A172 (cell line): ENCODE measurements at places on chromosomes 7 and 10.

- peak; percentile 84 for DNase-seq
Observed at GRCh38 chr7:103148994-103149807, at the start of gene NAPEPLD. NAPEPLD (minus strand) TSS chr7:103149099; CDS start chr7:103128776, 20,323 bp downstream.

- DNase-seq = no peak
Observed at GRCh38 chr10:51363415-51363814, 289.1 kb downstream of the PRKG1 start.

DNA sequence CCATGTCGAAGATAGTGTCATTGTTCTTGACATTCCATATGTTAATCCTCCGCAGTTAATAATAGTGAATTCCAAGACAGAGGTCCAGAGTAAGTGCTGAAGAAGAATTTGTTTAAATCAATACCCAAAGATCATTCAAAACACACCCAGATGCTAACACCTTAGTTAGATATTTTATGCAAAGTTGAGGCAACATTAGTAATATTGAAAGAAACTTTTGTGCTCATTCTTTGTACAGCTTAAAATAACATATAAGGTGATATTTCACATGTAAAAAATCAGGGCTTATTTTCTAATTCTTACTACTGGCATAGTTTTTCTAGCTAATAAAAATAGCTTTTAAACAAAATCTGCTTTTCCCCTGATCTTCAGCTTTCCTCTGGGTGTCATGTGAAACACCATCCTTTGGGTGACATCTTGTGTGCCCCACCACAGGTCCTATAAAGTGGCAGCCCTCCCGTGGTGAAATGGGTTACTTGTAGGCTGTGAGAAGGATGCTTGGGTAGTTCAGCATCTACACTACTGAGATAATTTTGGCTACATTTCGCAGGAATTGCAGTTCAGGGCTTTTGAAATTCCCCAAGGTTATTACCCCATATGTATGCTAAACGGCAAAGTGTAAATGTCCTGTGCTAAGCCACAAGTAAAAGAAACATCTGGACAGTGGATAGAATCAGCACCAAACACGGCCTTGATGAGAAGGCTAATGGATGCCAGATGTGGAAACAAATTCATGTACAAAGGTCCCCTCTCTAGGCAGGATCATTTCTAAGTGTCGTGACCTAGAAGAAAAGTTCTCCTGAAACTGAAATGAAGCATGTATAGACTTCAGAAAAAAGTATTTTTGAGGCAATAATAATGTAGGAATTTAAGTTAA lies 105.4 kb downstream of the GRM3 start:
- DNase-seq = no peak

GRCh38 chr10:92809840-92810239 lies 38.5 kb upstream of the EXOC6 start:
- DNase-seq = no peak

DNA sequence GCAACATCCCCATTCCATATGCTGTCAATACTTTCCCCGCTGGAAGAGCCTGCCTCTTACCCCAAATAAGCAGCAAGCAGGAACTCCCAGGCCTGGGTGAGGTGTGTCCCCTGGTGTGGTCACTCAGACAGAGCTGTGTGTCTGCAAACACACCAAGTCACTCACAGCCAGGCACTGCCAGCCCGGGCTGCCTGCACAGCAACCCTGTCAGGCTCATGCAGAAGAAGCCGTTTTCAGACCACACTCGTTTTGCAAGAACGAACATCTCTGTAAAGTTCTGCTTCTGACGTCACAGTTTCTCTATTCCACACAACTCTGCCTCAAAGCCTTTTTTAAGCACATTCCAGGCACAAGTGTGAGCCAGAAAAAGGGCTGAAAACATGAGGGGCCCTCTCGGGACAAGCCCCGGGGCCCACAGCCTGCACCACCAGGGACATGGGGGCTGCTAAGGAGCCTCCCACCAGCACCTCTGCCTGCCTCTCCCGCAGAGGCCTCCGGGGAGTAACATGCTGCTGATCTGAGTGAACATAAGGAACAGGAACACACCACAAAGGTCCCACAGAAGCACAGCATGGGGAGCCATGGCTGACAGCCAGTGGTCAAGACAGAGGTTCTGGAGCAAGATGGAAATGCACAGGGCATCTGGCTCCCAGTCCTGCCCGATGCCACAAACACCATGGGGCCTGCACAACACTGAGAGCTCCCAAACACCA lies 11.4 kb downstream of the PTPRN2 start:
- no peak for DNase-seq

DNA sequence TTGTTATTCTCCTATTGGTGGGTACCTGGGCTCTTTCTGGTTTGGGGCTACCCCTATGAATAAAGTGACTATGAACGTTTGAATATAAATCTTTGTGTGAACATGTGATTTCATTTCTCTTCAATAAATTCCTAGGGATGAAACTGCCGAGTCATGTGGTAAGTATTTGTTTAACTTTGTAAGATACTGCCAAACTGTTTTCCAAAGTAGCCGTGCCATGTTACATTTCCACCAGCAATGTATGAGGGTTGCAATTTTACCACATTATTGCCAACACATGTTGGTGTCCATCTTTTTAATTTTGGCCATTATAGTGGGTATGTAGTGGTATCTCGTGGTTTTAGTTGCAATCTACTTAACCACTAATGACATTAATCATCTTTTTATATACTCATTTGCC lies 94.7 kb downstream of the ZNRF2 start:
- DNase-seq = no peak

- no peak for DNase-seq
Observed at GRCh38 chr10:121337427-121337826, 260.8 kb downstream of the FGFR2 start.

GRCh38 chr10:103181244-103181643 lies 11.8 kb downstream of the NT5C2 start:
- DNase-seq = no peak

DNA sequence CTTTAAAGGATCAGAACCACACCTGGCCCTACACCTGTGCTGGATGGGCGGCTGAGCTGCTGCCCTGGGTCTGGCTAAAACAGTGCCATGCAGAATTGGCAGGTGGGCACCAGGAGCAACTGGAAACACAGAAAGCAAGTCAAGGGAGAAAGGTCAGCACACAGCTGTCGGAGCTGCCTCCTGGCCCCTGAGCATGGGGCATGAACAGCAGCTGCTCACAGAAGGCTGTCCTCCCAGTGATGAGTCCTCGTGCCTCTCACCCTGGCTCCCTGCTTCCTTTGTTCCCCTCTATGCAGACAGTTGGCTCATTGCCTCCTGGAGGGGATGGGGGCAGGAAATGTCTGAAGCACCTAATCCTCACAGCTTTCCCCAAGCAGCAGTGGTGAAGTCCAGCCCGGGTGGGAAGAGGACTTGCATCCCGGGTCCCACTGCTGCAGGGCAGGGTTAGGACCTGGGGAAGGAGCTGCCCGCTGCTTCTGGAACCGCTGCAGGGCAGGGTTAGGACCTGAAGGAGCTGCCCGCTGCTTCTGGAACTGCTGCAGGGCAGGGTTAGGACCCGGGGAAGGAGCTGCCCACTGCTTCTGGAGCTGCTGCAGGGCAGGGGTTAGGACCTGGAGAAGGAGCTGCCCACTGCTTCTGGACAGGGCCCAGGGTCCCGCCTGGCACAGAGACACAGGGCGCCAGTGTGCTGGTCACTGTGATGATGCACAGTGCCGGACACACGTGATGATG lies 37.3 kb downstream of the VIPR2 start:
- no peak for DNase-seq

- no peak for DNase-seq
Observed at GRCh38 chr7:19798986-19799385, 25.6 kb upstream of the TMEM196 start.

DNA sequence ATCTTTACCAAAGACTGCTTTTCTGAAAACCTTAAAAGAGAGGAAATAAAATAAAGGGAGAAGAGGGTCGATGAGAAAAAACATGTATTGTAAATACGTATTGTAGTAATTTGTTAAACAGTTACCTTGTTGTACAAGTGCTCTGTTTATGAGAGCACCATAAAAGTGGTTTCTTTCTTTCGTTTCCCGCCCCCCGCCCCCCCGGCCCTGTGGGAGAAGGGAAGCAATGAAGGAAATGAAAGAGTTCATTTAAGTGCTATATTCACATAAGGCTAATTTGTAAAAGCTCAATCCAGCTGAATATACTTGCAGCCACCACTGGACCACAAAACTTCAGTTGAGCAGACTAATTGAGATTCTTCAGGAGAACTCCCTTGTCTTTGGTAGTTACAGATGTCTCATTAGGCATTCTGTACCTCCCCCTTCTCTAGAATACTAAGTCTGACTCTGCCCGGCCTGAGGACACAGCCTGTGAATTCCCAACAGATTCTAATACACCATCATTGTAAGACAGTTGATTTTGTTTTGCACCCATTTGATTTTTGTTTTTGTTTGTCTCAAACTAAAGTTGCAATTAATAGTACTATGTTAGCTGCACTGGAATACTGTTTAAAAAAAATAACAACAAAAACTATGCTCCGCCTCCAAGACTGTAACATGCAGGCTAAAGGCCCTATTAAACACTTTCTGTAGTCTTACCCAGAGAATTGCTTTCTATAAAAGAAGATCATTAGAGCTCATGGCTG lies 124.9 kb downstream of the ARHGAP12 start:
- DNase-seq = no peak

DNA sequence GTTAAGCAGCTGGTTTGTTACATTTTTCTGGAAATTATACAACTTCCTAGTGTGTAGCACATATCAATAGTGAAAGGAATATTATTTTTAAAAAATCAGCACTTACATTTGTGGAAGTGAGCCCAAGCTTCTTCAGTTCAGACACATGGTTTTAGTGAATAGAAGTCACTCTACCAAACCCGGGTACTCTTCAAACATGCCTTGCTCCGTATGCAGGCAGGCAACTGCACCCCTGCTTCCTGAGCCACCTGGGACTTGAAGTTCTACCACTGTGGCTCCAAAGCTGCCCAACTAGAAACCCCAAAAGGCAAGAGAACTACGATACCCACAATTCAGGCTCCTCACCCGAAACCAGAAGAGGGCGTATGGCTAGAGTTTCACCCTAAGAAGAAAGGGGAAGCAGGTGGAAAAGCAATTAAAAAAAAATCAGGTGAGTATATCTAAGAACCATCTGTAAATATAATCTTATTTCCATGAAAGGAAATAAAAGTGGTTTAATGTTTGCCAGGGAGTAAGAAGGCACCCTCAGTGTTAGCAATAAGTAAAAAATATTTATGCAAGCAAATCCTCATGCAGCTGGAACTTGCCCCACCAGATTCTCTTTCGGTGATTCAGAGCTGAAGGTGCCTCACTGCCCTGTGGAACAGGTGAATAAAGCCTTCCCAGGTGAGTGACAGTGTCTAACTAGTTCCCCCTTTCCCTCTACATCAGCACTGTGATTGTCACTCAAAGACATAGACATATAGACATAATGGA lies at the start of gene MACC1:
TSS of gene MACC1 (minus strand) at position 192 of the 756 bp plus-strand sequence. CDS start 55,522 bp downstream, outside the sequence.
- DNase-seq = no peak

- DNase-seq = no peak
Observed at GRCh38 chr10:98402478-98402877, 12.5 kb downstream of the PYROXD2 start.

DNA sequence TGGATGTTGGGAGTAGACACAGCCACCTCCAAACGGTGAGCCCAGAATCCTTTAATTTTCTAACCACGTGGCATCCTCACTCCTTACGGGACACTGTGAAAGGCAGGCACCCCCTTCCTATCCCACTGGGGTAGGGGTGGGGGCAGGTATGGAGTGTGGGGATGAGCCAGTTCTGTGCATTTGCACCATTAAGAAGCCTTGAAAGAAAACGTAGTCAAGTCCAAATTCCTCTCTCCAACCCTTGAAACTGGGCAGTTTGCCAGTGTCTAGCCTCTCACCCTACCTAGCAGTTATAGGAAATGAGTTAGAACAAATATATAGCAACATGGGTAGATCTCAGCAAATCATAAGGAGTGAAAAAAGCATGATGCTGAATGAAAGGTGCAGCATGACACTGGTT lies 92.4 kb upstream of the LEP start:
- DNase-seq = no peak

GRCh38 chr7:157780312-157780711 lies 443.5 kb downstream of the DNAJB6 start:
- DNase-seq = no peak

GRCh38 chr10:85612833-85613232 lies 753.8 kb downstream of the GRID1 start:
- DNase-seq = no peak

- DNase-seq = no peak
Observed at GRCh38 chr10:95389176-95389575, 98.4 kb upstream of the PDLIM1 start.

- DNase-seq = no peak
Observed at GRCh38 chr10:127194111-127194510, 2.3 kb downstream of the INSYN2A start.

DNA sequence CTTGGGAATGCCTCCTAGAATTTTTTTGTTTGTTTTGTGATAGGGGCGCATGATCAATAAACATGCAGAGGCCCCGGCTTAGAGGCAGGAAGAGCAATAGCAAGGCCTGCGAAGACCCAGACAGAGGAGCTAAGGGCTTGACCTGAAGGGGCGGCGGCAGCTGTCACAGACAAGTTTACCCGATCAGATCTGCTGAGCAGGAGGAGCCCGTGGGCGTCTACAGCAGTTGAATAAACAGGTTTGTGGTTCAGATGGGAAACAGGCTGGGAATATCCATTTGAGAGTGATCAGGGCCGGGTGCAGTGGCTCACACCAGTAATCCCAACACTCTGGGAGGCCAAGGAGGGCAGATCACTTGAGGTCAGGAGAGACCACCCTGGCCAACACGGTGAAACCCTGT lies 126.0 kb upstream of the CALN1 start:
- DNase-seq = no peak

GRCh38 chr10:73263693-73264347 lies 11.4 kb upstream of the MRPS16 start:
- DNase-seq = peak; percentile 26

GRCh38 chr10:26335574-26336093 lies 102.5 kb upstream of the APBB1IP start:
- DNase-seq = no peak

GRCh38 chr10:21808550-21808949 lies 195.0 kb downstream of the DNAJC1 start:
- no peak for DNase-seq

DNA sequence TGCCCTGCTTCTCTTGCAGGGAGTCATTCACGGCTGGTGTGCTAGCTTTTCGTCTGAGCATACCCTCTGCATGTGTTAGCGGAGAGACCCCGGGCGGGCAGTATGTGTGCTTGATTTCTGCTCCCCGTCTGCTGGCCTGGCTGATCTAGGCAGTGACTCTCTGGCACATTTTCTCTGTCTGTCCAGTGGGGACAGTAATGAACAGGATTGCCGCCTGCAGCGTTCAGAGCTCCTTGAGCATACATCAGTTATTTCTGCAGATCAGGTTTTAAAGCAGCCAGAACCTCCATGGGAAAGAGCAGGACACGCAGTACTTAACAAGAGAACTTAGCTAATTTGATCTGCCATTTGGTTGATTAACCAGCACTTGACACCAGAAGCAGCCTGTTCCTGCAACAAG lies 242.5 kb downstream of the CELF2 start:
- DNase-seq = no peak

DNA sequence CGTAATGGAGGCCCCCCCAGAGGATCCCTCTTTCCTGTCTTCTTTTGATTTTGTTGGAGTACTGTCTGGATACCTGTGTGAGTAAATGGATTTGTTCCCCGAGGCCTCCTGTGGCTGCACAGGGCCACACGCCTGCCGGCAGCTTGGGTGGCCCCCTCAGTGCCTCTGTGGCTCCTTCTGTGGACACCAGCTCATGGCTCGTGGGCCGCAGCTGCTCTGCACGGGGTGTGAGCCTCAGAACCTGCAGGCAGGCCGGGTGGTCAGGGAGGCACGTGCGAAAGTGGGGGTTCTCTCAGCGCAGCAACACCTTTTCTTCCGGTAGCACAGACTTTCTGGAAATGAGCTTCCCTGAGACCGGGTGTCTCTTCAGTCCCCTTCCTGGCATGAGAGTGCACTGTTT lies 70.3 kb downstream of the WDR37 start:
- DNase-seq = no peak

GRCh38 chr10:30430544-30431298 lies 3.3 kb upstream of the MAP3K8 start:
- no peak for DNase-seq
